Prostate gland (tissue), 2 donors: ENCODE measurements at places on chromosomes 2 and 18. TPM values are rescaled to one million over a fixed set of nuclear protein-coding genes. Genes with fewer than 3 reads are reported as not detected.

Gene LYG1
- total RNA-seq: 2.8 TPM

Gene DTNA
- total RNA-seq: 76.2 TPM

Gene BMPR2
- total RNA-seq: 41.1 TPM

GRCh38 chr2:175187378-175187777, 5.9 kb upstream of the ATP5MC3 start:
- DNase-seq: no peak

- DNase-seq: no peak
These were observed 352.7 kb upstream of the CDH2 start for GRCh38 chr18:28529644-28530043.

Gene ASPRV1
- 2.6 TPM for total RNA-seq

- DNase-seq: no peak
These were observed 84.0 kb upstream of the TMEM200C start for GRCh38 chr18:5979176-5979888.

GRCh38 chr2:61042807-61043206, 22.9 kb upstream of the SANBR start:
- no peak for DNase-seq

GRCh38 chr2:48767330-48767729, 11.8 kb upstream of the LHCGR start:
- no peak for DNase-seq

Gene PARD3B
- total RNA-seq: 14.7 TPM

DNA sequence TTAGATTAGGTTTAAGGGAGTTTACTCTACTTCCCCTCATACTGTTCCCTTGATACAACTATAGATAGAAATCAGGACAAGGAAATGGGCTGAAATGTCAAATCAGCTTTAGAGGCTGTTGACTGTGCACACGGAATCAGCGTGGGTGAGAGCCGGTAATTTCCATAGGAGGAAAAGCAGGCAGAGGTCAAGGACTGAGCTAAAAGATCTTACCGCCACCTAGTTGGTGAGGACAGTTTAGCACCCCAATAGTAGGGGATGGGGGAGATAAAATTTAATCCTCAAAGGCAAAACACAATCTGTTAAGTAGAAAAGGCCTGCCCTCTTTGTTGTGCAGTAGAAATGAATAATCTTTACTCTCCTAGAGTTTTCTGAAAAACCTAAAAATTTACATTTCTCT, 1154.5 kb upstream of the CHAC2 start:
- DNase-seq: no peak

Gene SULT1C2
- not detected for total RNA-seq
